ENCODE measurements at places on chromosomes 5 and 9. TPM values are rescaled to one million over a fixed set of nuclear protein-coding genes. Genes with fewer than 3 reads are reported as not detected.

Gene EMB
- 0.90 TPM for polyA plus RNA-seq

Gene ATOX1
- polyA plus RNA-seq = 142 TPM

Gene MSMP
- not detected for polyA plus RNA-seq

Gene GRIA1
- not detected for polyA plus RNA-seq

Gene SPINK13
- not detected for polyA plus RNA-seq

- H3K36me3 ChIP-seq = no peaks in the 10 kb centered on the region
- no peak overlapping the region for H3K4me3 ChIP-seq
- no peak overlapping the region for H3K27ac ChIP-seq
- no peak for DNase-seq
- H3K4me1 ChIP-seq = no peaks in the 10 kb centered on the region
Measured at GRCh38 chr9:20041697-20042081, 252.9 kb upstream of the SLC24A2 start.

DNA sequence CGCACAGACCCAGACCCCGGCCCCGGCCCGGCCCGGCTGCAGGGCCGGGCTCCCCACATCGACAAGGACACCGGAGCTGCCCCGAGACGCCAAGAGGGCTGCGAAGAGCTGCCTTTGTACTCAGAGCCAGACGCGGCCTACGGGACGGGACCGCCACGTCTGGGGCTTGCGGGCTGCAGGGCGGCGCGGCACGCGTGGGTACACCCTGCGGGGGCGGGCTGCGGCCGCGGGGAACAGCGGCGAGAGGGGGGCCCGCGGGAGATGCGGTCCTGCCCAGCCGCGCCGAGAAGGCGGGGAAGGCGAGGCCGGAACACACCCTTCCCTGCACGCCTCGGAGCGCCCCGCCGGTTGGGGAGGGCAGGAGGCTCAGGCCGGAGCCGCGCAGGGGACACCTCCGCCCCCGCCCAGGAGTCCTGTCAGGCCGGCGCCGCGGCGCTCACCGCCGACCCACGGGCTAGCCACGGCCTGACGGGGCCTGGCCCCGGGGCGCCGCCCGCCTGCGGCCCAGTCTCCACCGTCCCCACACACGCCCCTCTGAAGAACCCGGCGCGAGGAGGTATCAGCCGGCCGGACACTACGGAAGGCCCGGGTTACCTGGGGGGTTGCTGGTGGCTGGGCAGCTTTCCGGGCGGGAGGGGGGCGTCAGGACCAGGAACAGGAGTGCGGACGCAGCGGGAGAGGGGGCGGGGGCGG lies 478 bp downstream of the RAB14 start:
- H3K27ac ChIP-seq = peak overlapping the region; percentile 97
- H3K4me3 ChIP-seq = peak overlapping the region; percentile 71
- peaks cover 41% of the 10 kb centered on the region for H3K4me1 ChIP-seq
- H3K27me3 ChIP-seq = no peaks in the 10 kb centered on the region
- H3K36me3 ChIP-seq = no peaks in the 10 kb centered on the region

- peaks cover under 1% of the 10 kb centered on the region for H3K4me1 ChIP-seq
- no peaks in the 10 kb centered on the region for H3K27me3 ChIP-seq
- no peak overlapping the region for H3K4me3 ChIP-seq
Measured at GRCh38 chr9:114229295-114229694, 74.0 kb downstream of the COL27A1 start.

- no peaks in the 10 kb centered on the region for H3K36me3 ChIP-seq
- DNase-seq = no peak
- H3K4me1 ChIP-seq = peaks cover 9% of the 10 kb centered on the region
- peaks cover 21% of the 10 kb centered on the region for H3K27me3 ChIP-seq
- no peak within 1 kb of the TSS for H3K27ac ChIP-seq
Measured at GRCh38 chr5:64690417-64691151, at the start of gene SHISAL2B. TSS of gene SHISAL2B (plus strand) at chr5:64690503. CDS start at chr5:64690624, 121 bp downstream.

- H3K27me3 ChIP-seq = no peaks in the 10 kb centered on the region
- H3K36me3 ChIP-seq = no peaks in the 10 kb centered on the region
- DNase-seq = no peak
- H3K4me3 ChIP-seq = no peak overlapping the region
Measured at GRCh38 chr9:93252781-93253530, 69.0 kb downstream of the WNK2 start.

DNA sequence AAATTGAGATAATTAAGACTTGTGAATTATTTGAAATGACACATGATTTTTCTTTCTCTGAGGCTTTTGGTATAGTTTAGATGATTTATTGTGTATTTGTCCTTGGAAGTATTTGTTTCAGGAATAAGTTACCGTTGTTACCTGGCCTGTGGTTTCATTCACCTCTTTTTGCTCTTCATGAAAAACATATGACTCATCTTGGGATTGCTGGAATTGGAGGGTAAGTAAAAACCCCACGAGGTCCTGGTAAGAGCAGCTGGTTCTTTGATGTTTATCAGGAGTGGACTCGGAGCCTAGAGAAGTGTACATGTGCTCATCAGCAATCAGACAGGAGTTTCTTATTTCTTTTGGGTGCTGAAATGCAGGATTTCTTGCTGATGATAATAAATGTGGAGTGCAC lies 275.3 kb downstream of the PSAT1 start:
- H3K4me3 ChIP-seq = no peak overlapping the region
- no peak overlapping the region for H3K27ac ChIP-seq
- H3K27me3 ChIP-seq = no peaks in the 10 kb centered on the region
- no peaks in the 10 kb centered on the region for H3K36me3 ChIP-seq
